Lower leg skin (tissue), 4 donors: ENCODE measurements at places on chromosomes 4 and X. TPM values are rescaled to one million over a fixed set of nuclear protein-coding genes. Genes with fewer than 3 reads are reported as not detected.

CT45A5 gene
- total RNA-seq: not detected

RELL1 gene
- 78.4 TPM for total RNA-seq

DNA sequence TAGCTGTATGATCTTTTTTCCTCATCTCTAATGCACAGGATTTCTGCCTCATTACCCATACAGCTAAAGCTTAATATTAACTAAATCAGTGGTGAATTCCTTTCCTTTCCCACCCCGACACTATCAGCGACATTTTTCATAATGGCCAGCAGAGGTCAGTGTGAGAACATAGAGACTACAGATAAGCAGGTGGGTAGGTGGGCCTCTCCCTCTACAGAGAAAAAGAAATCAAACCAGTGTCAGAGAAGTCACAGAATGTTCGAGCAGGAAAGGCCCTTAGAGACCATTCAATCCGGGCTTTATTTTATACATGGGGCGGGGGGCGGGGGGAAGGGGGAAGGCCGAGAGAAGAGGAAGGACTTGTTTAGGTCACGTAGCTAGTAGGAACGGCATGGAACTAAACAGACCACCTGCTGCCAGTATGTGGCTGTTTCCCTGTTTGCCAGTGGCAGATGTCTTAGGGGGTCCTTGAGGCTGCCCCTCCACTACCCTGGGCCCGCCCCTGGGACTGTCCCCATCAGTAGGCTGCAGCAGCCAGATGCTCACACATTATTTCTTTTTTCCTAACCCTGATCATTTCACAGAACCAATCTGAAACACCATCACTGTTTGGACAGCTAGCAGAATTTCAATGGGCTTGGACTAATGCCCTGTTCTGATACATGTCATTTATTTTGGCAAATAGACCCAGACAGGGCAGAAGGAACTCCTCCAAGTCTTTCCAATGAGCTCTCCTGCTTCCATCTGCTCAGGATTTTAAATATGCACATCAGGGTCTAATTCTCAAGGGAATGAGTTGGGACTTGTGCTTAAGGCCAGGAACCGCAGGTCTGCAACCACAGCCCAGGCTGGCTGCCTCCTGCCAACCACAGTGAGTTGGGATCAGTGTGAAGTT lies 133.4 kb downstream of the ATG4A start:
- no peak for DNase-seq

- DNase-seq: no peak
Observed at GRCh38 chr4:25131926-25132325, 28.3 kb downstream of the SEPSECS start.

GRCh38 chr4:128525387-128525786 lies 237.8 kb upstream of the PGRMC2 start:
- DNase-seq: no peak

- DNase-seq: no peak
Observed at GRCh38 chr4:21192367-21192766, 492.1 kb downstream of the PACRGL start.
